Tibial nerve (tissue), 4 donors: ENCODE measurements at places on chromosomes 7 and 10. TPM values are rescaled to one million over a fixed set of nuclear protein-coding genes. Genes with fewer than 3 reads are reported as not detected.

DNA sequence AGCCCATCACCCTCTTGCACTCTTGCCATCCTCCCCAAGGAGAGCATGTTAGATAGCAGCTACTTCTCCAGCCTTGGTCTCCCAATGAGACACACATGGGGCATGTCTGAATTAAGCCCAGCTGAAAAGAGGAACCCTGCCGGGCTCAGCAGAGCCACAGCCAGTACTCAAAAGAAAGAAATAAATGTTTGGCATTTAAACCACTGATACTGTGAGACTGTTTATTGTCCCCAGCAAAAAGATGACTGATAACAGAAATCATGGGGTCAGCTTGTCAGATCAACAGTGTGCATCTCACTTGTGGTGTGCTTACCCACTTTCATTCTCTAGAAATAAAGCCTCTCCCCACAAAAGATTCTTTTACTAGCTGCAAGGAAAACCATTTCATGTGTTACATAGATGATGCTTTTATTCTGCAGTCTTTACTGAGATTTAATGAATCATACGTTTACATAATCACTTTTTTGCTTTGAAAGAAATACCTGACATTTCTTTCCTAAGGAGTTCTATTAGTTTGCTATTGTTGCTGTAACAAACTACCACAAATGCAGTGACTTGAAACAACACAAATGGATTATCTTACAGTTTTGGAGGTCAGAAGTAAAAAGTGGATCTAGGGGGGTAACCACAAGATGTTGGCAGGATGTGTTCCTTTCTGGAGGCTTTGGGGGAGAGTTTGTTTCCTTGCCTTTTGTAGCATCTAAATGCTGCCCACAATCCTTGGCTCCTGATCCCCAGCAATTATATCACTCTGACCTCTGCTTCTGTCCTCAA, 20.9 kb downstream of the ANKRD7 start:
- no peaks in the 10 kb centered on the region for H3K4me1 ChIP-seq
- no peaks in the 10 kb centered on the region for H3K36me3 ChIP-seq
- no peak overlapping the region for H3K27ac ChIP-seq
- no peaks in the 10 kb centered on the region for H3K27me3 ChIP-seq
- DNase-seq, result no peak

- H3K36me3 ChIP-seq, result no peaks in the 10 kb centered on the region
- no peak overlapping the region for H3K27ac ChIP-seq
- DNase-seq, result no peak
- no peaks in the 10 kb centered on the region for H3K27me3 ChIP-seq
- no peak overlapping the region for H3K4me3 ChIP-seq
- H3K4me1 ChIP-seq, result peaks cover 23% of the 10 kb centered on the region
Measured at GRCh38 chr7:152078786-152079185, 53.3 kb downstream of the GALNT11 start.

Gene FAM131B
- total RNA-seq, result 9.0 TPM

DNA sequence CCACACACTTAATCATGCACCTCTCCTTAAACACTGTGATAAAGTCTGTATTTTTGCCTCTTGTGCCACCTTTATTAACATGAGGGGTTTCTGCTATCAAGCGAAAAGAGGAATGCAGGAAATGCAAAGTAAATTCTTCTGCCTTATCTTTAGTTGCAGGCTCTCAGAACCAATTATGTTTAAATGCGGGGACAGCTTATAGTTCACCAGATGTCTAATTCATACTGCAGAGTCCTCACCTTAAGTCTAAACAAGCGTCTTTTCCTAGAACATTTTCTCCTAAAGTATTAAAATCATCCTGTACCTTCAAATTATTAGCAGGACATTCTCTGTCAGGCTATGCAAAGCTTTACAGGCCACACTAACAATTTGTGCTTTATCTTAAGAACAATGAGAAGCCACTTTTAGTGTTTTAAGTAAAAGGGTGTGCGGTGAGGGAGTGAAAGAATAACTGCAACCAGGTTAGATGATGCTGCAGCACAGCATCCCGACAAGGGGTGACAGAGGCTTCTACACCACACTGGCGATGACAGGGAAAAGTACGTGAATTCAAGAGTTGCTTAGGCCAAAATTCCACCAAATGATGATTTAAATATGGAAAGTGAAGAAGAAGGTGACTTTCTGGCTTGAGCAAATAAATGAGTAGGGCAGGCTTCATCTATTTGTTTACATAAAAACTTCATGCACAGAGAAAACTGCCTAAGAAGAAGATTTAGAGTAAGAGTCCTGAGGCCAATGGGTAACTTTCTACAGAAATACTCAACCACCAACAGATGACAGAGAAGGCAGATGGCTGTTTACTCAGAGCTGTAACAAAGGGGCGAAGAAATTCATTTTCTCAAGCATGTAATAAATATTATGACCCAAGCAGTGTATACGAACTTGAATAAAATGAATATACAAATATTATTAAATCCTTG, 36.0 kb downstream of the EZH2 start:
- no peak overlapping the region for H3K27ac ChIP-seq
- no peaks in the 10 kb centered on the region for H3K36me3 ChIP-seq
- no peak overlapping the region for H3K4me3 ChIP-seq
- H3K4me1 ChIP-seq, result no peaks in the 10 kb centered on the region
- DNase-seq, result no peak
- no peaks in the 10 kb centered on the region for H3K27me3 ChIP-seq

DNA sequence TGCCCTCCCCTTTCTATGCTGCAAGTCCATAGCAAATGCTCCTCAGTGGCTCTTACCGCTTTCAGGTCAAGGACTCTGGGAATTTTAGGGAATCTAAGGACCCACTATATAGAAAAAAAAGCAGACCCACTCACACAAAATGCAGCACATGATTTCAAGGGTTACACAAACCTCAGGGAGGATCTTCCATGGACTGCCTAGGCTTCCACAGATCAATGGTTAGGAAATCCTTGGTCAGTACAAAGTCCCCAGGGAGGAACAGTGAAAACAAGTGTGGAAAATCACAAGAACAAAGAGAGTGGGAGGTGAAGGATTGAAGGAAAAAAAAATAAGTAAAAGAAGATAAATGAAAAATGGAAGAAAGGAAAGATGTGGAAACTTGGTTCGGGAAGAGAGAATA, 188.4 kb downstream of the AHR start:
- H3K27me3 ChIP-seq, result no peaks in the 10 kb centered on the region
- no peaks in the 10 kb centered on the region for H3K4me1 ChIP-seq
- no peaks in the 10 kb centered on the region for H3K36me3 ChIP-seq
- no peak for DNase-seq

GRCh38 chr7:76060842-76061241, 12.9 kb downstream of the MDH2 start:
- H3K27me3 ChIP-seq, result no peaks in the 10 kb centered on the region
- no peak overlapping the region for H3K4me3 ChIP-seq
- no peak overlapping the region for H3K27ac ChIP-seq

- no peaks in the 10 kb centered on the region for H3K27me3 ChIP-seq
- H3K4me1 ChIP-seq, result no peaks in the 10 kb centered on the region
Measured at GRCh38 chr7:91407942-91408341, 143.7 kb downstream of the FZD1 start.

- H3K36me3 ChIP-seq, result no peaks in the 10 kb centered on the region
- H3K27me3 ChIP-seq, result no peaks in the 10 kb centered on the region
- no peak for DNase-seq
- H3K4me3 ChIP-seq, result no peak overlapping the region
Measured at GRCh38 chr7:122454776-122455507, 150.4 kb upstream of the FEZF1 start.

Gene FBXW4
- 84.8 TPM for total RNA-seq

Gene SPDYE6
- total RNA-seq, result not detected

DNA sequence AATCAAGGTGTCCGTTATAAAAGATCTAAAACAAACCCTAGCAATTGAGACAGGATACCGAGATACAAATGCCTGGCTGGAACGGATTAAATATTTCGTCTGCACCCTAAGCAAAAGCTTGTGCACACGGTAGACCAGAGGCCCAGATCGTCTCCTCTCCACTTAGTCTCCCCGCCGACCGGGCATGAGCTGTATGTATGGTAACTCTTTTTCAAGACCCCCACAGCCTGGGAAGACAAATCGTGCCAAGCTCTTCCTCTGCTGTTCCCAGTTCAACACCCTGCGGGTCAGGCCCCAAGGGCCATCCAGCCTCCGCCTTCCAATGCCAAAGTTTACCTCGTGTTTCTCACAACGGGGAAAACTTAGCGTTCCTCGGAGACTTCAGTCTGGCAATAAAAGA, 285.7 kb upstream of the GALNT17 start:
- no peaks in the 10 kb centered on the region for H3K4me1 ChIP-seq
- no peak for DNase-seq
- H3K36me3 ChIP-seq, result no peaks in the 10 kb centered on the region
- H3K4me3 ChIP-seq, result no peak overlapping the region
- no peaks in the 10 kb centered on the region for H3K27me3 ChIP-seq
- H3K27ac ChIP-seq, result no peak overlapping the region

DNA sequence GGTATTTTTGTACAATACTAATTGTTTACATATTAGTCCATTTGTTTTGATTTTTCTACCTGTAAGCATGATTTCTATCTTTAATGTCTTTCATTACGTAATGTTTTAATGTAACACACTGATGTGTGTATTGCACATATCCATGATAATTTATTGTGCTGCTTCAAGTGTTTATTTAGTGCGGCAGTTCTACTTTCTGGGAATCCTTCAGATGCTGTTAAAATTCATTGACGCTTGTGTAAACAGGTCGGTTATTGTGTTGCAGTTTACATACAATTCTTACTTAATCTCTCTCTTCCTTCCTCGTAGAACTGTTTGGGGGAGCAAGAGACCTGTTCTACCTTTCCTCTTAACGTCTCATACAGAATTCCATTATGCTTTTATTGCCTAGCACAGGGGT, 6.9 kb downstream of the TMEM60 start:
- DNase-seq, result no peak
- no peak overlapping the region for H3K27ac ChIP-seq
- peaks cover 32% of the 10 kb centered on the region for H3K36me3 ChIP-seq
- peaks cover under 1% of the 10 kb centered on the region for H3K4me1 ChIP-seq
- H3K4me3 ChIP-seq, result no peak overlapping the region
- H3K27me3 ChIP-seq, result no peaks in the 10 kb centered on the region

GRCh38 chr10:28365840-28366239, 63.0 kb upstream of the MPP7 start:
- DNase-seq, result no peak
- no peak overlapping the region for H3K4me3 ChIP-seq
- no peaks in the 10 kb centered on the region for H3K27me3 ChIP-seq
- H3K36me3 ChIP-seq, result no peaks in the 10 kb centered on the region

Gene AKR1C2
- total RNA-seq, result 31.4 TPM

- H3K4me3 ChIP-seq, result no peak overlapping the region
- no peak for DNase-seq
- no peak overlapping the region for H3K27ac ChIP-seq
- no peaks in the 10 kb centered on the region for H3K36me3 ChIP-seq
Measured at GRCh38 chr7:53947732-53948131, 594.4 kb upstream of the VSTM2A start.

DNA sequence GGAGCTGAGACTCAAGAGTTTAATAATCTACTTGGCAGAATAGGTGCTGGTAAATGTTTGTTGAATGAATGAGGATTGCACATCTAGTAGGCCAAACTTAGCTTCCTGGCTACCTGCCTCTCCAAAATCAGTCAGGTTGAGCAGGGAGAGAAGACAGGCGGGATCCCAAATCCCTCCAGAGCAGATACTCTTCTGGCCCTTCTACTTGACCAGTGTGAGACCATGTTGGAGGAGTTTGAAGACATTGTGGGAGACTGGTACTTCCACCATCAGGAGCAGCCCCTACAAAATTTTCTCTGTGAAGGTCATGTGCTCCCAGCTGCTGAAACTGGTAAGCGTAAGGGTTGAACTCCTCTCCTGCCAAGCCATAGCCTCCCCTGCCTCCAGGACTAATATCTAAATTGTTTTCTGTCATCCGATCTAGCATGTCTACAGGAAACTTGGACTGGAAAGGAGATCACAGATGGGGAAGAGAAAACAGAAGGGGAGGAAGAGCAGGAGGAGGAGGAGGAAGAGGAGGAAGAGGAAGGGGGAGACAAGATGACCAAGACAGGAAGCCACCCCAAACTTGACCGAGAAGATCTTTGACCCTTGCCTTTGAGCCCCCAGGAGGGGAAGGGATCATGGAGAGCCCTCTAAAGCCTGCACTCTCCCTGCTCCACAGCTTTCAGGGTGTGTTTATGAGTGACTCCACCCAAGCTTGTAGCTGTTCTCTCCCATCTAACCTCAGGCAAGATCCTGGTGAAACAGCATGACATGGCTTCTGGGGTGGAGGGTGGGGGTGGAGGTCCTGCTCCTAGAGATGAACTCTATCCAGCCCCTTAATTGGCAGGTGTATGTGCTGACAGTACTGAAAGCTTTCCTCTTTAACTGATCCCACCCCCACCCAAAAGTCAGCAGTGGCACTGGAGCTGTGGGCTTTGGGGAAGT, 2.2 kb upstream of the MBLAC1 start:
- H3K27me3 ChIP-seq, result no peaks in the 10 kb centered on the region
- no peak for DNase-seq
- H3K4me1 ChIP-seq, result no peaks in the 10 kb centered on the region
- no peak overlapping the region for H3K4me3 ChIP-seq
- no peaks in the 10 kb centered on the region for H3K36me3 ChIP-seq
- peak overlapping the region; percentile 25 for H3K27ac ChIP-seq

Gene TRPV6
- not detected for total RNA-seq

- H3K4me3 ChIP-seq, result no peak overlapping the region
- H3K36me3 ChIP-seq, result no peaks in the 10 kb centered on the region
- DNase-seq, result no peak
- no peak overlapping the region for H3K27ac ChIP-seq
- H3K4me1 ChIP-seq, result no peaks in the 10 kb centered on the region
Measured at GRCh38 chr10:43315535-43316207, 48.8 kb upstream of the RASGEF1A start.

GRCh38 chr10:95873139-95873538, 34.6 kb upstream of the CC2D2B start:
- no peaks in the 10 kb centered on the region for H3K27me3 ChIP-seq
- no peak overlapping the region for H3K27ac ChIP-seq
- no peaks in the 10 kb centered on the region for H3K36me3 ChIP-seq
- H3K4me3 ChIP-seq, result no peak overlapping the region
- H3K4me1 ChIP-seq, result no peaks in the 10 kb centered on the region

GRCh38 chr10:27719052-27719451, 26.6 kb downstream of the MKX start:
- H3K36me3 ChIP-seq, result no peaks in the 10 kb centered on the region
- H3K27me3 ChIP-seq, result no peaks in the 10 kb centered on the region
- DNase-seq, result no peak
- no peak overlapping the region for H3K27ac ChIP-seq
- no peaks in the 10 kb centered on the region for H3K4me1 ChIP-seq
- no peak overlapping the region for H3K4me3 ChIP-seq

DNA sequence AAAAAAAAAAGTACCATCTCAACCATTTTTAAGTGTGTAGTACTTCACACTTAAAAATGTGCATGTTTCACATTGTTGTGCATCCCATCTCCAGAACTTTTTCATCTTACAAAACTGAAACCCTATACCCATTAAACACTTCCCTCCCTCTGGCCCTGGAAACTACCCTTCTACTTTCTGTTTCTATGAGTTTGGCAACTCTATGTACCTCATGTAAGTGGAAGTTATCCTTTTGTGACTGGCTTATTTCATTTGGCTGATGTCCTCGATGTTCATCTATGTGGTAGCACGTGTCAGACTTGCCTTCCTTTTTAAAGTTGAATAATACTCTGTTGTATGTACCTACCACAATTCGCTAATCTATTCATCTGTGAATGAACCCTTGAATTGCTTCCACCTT, 12.2 kb downstream of the KCNMA1 start:
- H3K36me3 ChIP-seq, result no peaks in the 10 kb centered on the region
- no peaks in the 10 kb centered on the region for H3K4me1 ChIP-seq
- DNase-seq, result no peak
- no peak overlapping the region for H3K27ac ChIP-seq
- no peak overlapping the region for H3K4me3 ChIP-seq

- H3K27ac ChIP-seq, result no peak overlapping the region
- no peaks in the 10 kb centered on the region for H3K4me1 ChIP-seq
- no peak overlapping the region for H3K4me3 ChIP-seq
- no peak for DNase-seq
- H3K36me3 ChIP-seq, result no peaks in the 10 kb centered on the region
- H3K27me3 ChIP-seq, result no peaks in the 10 kb centered on the region
Measured at GRCh38 chr10:112813866-112814591, 136.0 kb upstream of the TCF7L2 start.
